ENCODE measurements at places on chromosomes 6 and 20.

- H3K27ac ChIP-seq = no peak overlapping the region
- peaks cover 3% of the 10 kb centered on the region for H3K27me3 ChIP-seq
Observed at GRCh38 chr6:34125939-34126338, 19.9 kb downstream of the GRM4 start.

GRCh38 chr6:32387589-32388340 is 16.1 kb upstream of the TSBP1 start:
- H3K27ac ChIP-seq = no peak overlapping the region
- no peak for DNase-seq
- H3K4me3 ChIP-seq = no peak overlapping the region
- H3K36me3 ChIP-seq = no peaks in the 10 kb centered on the region
- no peaks in the 10 kb centered on the region for H3K4me1 ChIP-seq

- H3K27me3 ChIP-seq = no peaks in the 10 kb centered on the region
- peaks cover 22% of the 10 kb centered on the region for H3K36me3 ChIP-seq
- H3K4me1 ChIP-seq = peaks cover 2% of the 10 kb centered on the region
- no peak for DNase-seq
Observed at GRCh38 chr6:100592929-100593328, 128.2 kb upstream of the SIM1 start.

GRCh38 chr20:3374296-3374695 is 33.2 kb downstream of the DNAAF9 start:
- H3K36me3 ChIP-seq = peaks cover 17% of the 10 kb centered on the region
- peaks cover 8% of the 10 kb centered on the region for H3K4me1 ChIP-seq
- H3K27ac ChIP-seq = no peak overlapping the region
- DNase-seq = no peak

- peaks cover 36% of the 10 kb centered on the region for H3K4me1 ChIP-seq
- H3K27ac ChIP-seq = peak overlapping the region; percentile 92
- peak overlapping the region; percentile 95 for H3K4me3 ChIP-seq
- H3K36me3 ChIP-seq = peaks cover 29% of the 10 kb centered on the region
- no peaks in the 10 kb centered on the region for H3K27me3 ChIP-seq
Observed at GRCh38 chr6:82246370-82246769, 1.2 kb downstream of the IBTK start.

- H3K27me3 ChIP-seq = no peaks in the 10 kb centered on the region
- peaks cover 18% of the 10 kb centered on the region for H3K36me3 ChIP-seq
- DNase-seq = no peak
- H3K4me1 ChIP-seq = peaks cover 10% of the 10 kb centered on the region
Observed at GRCh38 chr6:106214531-106214930, 111.0 kb downstream of the ATG5 start.

DNA sequence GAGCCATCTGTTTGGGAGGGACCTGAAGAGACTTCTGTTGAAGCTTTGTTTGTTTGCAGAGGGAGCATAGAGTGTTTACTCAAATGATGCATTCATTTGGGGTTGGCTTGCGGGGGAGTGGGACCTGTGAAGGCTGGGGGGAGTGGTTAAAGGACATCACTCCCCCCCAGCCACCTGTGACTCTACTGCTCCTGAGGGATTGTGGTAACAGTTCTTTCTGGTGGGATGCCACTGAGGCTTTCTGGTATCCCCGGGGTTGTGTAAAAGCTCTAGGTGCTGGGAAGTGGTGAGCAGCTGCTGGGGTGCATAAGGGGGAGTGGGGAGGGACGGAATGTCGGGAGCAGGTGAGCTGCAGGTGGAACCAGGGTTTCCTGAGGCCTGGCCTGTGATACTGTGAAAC is 239.2 kb upstream of the QKI start:
- no peak overlapping the region for H3K27ac ChIP-seq
- no peaks in the 10 kb centered on the region for H3K4me1 ChIP-seq
- no peaks in the 10 kb centered on the region for H3K36me3 ChIP-seq
- no peak overlapping the region for H3K4me3 ChIP-seq
- no peaks in the 10 kb centered on the region for H3K27me3 ChIP-seq

DNA sequence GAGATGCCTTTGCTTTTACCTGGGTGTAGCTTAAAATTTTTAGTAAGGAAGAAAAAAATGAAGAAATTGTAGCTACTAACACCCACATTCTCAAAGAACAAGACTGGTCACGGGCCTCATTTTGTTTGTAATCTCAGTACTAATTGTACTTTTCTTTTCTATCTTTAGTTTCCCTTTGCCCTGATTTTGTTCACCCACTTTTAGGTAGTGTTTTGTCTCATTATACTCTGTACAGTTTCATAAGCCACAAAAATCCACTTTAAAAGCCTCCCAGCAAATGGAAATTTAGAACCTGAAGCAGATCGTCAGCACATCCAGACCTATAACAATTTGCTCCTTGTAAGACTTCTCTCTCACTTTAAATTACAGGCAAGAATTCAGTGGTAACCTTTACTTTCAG is 43.3 kb downstream of the TP53INP2 start:
- no peak overlapping the region for H3K4me3 ChIP-seq
- H3K27ac ChIP-seq = no peak overlapping the region
- H3K4me1 ChIP-seq = peaks cover 6% of the 10 kb centered on the region
- no peaks in the 10 kb centered on the region for H3K27me3 ChIP-seq
- DNase-seq = no peak
- H3K36me3 ChIP-seq = peaks cover 39% of the 10 kb centered on the region

GRCh38 chr6:16004934-16005679 is 123.8 kb upstream of the MYLIP start:
- H3K4me1 ChIP-seq = no peaks in the 10 kb centered on the region
- H3K36me3 ChIP-seq = no peaks in the 10 kb centered on the region
- peaks cover 15% of the 10 kb centered on the region for H3K27me3 ChIP-seq
- H3K4me3 ChIP-seq = no peak overlapping the region

DNA sequence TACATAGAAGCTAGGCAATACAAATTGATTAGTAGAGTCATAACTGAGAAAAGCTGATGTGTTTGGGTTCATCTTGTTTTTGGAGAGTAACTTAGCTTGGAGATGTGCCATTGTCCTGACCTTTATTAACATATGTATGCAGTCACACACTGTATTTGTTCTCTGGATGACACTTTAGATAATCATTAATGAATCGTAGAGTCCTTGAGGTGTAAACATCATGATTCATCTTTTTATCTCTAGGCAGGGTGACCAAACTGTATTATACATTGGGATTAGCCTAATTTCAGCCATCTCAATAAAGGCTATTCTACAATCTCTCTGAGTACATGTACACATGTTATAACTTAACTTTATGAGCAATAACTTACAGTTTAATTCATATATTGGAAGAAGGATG is 3.6 kb upstream of the MTCL3 start:
- H3K27ac ChIP-seq = no peak overlapping the region
- H3K4me3 ChIP-seq = no peak overlapping the region
- DNase-seq = no peak
- H3K4me1 ChIP-seq = peaks cover 18% of the 10 kb centered on the region

GRCh38 chr6:25312034-25312620 is 33.0 kb downstream of the CARMIL1 start:
- no peaks in the 10 kb centered on the region for H3K27me3 ChIP-seq
- peaks cover 12% of the 10 kb centered on the region for H3K4me1 ChIP-seq
- no peaks in the 10 kb centered on the region for H3K36me3 ChIP-seq
- H3K4me3 ChIP-seq = no peak overlapping the region
- no peak overlapping the region for H3K27ac ChIP-seq
- DNase-seq = no peak

DNA sequence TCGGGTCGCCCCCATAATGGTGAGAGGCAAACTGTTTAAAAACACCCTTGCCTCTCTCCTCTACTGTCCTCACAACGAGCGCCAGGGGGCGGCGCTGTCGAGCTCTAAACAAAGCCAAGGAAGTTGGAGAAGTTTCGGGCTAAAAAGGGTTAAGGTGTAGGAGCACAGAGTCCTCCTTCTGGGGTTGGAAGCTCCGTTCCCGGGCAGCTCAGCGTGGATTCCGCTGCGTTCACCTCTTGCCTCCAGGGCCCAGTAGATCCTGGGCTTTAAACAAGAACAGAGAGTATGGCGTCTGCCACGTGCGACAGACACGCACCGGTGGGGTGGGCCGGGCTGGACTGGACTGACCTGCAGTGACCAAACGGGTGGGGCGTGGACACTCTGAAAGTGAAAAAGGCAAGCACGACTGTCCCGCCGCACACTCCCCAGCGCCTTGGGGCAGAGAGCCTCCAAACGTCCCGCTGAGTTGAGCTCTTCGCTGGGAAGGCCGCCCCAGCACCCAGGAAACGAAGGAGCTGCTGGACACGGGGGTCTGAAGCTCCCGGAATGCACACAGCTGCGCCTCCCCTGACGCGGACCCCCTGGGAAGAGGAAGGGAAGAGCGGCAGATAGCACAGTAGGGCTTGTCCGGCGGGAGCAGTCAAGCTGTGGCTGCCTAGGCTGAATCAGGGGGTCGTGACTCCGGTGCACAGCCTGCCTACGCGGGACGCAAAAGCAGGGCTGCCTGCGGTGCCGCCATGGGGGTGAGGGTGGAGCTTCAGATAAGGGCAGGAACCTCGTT is 1.6 kb upstream of the THBD start:
- H3K27ac ChIP-seq = no peak overlapping the region
- peaks cover 2% of the 10 kb centered on the region for H3K36me3 ChIP-seq
- H3K27me3 ChIP-seq = peaks cover 58% of the 10 kb centered on the region
- H3K4me3 ChIP-seq = no peak overlapping the region

- H3K4me3 ChIP-seq = no peak overlapping the region
- H3K4me1 ChIP-seq = no peaks in the 10 kb centered on the region
- peaks cover 27% of the 10 kb centered on the region for H3K27me3 ChIP-seq
- H3K27ac ChIP-seq = no peak overlapping the region
- DNase-seq = no peak
Observed at GRCh38 chr6:32432050-32432450, 7.6 kb upstream of the HLA-DRA start.

DNA sequence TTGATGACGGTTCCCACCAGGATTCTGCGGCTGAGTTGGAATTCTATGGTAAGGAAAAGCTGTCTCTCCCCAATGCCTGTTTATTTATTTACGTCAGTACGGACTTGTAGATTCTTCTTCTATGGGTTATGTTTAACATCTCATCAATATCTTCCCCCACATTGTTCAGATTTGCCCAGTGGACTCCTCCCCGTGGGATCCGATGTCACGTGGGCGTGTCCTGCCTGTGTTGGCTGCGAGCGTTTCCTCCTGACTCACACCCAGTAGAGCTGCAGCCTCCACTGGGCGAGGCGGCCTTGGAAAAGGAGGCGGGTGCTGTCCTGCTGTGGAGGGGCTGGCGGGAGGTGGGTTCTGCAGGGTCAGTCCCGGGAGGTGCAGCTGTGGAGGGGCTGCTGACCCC is 46.8 kb upstream of the SLCO4A1 start:
- no peak overlapping the region for H3K4me3 ChIP-seq
- H3K36me3 ChIP-seq = no peaks in the 10 kb centered on the region
- H3K27ac ChIP-seq = no peak overlapping the region
- H3K4me1 ChIP-seq = peaks cover 14% of the 10 kb centered on the region
- DNase-seq = no peak

- no peaks in the 10 kb centered on the region for H3K36me3 ChIP-seq
- H3K4me3 ChIP-seq = no peak overlapping the region
- H3K27ac ChIP-seq = no peak overlapping the region
Observed at GRCh38 chr6:145092554-145092953, 642.8 kb downstream of the EPM2A start.

DNA sequence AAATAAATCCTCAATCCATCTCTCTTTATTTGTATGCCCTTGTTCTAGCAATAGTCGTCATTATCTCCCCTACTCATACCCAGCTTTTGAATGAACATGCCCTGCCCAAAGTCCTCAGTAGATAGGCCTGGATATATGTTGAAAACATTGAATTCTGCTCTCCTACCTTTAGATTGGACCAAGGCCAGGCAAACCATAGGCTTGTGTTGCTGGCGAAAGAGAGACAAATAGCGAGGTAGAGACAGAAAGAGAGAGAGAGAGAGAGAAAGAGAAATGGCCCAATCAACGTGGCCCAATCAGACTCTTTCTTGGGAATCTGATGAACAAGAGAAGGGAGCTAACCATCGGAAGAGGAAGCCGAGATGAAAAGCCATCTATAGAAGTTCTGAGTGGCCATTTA is 45.2 kb downstream of the NEDD9 start:
- H3K27ac ChIP-seq = no peak overlapping the region
- H3K4me3 ChIP-seq = no peak overlapping the region

- H3K4me3 ChIP-seq = no peak overlapping the region
- H3K36me3 ChIP-seq = peaks cover 41% of the 10 kb centered on the region
- H3K4me1 ChIP-seq = peaks cover 29% of the 10 kb centered on the region
- no peak for DNase-seq
Observed at GRCh38 chr20:32404017-32404416, 45.9 kb downstream of the ASXL1 start.

DNA sequence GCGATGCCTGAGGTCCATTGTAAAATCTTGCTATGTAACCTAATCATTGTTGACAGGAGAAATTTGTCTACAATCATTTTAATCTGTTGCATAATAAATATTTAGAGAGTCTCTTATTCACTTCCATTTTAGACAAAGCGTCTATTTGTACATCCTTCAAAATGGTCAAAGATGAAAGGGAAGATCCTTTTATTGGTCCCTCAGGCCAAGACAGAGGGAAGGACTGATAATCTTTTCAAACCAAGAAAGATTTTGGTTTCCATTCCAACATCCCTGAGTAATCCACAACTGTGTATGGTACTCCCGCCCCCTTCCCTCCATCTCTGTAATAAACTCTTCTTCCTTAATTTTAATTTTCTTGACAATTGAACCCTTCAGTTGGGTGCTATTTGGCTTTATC is 111.6 kb upstream of the SCP2D1 start:
- H3K4me3 ChIP-seq = no peak overlapping the region
- no peak for DNase-seq
- H3K27me3 ChIP-seq = no peaks in the 10 kb centered on the region
- peaks cover 6% of the 10 kb centered on the region for H3K4me1 ChIP-seq
- H3K36me3 ChIP-seq = no peaks in the 10 kb centered on the region

- peaks cover 13% of the 10 kb centered on the region for H3K27me3 ChIP-seq
- H3K27ac ChIP-seq = no peak overlapping the region
- DNase-seq = no peak
Observed at GRCh38 chr6:13834790-13835189, 20.4 kb upstream of the MCUR1 start.

DNA sequence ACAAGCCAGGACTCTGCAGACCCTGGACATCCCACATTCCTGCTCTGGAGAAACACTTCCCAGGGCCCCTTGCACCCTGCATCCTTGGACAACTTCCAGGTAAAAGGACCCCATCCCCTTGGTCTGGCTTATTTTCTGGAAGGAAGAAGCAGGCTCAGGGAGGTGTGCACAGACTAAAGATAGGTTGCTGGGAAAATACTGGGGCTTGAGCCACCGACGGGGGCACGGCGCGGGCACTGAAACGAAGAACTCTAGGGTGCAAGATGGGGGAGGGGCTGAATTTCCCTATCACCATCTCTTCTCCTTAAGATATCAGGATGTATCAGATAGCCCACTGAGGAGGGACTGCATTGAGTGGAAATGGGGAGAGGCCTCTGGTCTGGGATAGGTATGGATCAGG is 805 bp downstream of the FRS3 start:
- peak overlapping the region; percentile 65 for H3K27ac ChIP-seq
- peak overlapping the region; percentile 87 for H3K4me3 ChIP-seq
- H3K36me3 ChIP-seq = peaks cover 7% of the 10 kb centered on the region
- DNase-seq = no peak

GRCh38 chr6:68128211-68128610 is 506.9 kb upstream of the ADGRB3 start:
- H3K36me3 ChIP-seq = no peaks in the 10 kb centered on the region
- H3K4me1 ChIP-seq = no peaks in the 10 kb centered on the region
- no peak overlapping the region for H3K27ac ChIP-seq
- H3K27me3 ChIP-seq = no peaks in the 10 kb centered on the region
- no peak for DNase-seq
- no peak overlapping the region for H3K4me3 ChIP-seq

- no peak overlapping the region for H3K27ac ChIP-seq
- no peaks in the 10 kb centered on the region for H3K27me3 ChIP-seq
- no peaks in the 10 kb centered on the region for H3K4me1 ChIP-seq
- DNase-seq = no peak
- H3K4me3 ChIP-seq = no peak overlapping the region
- no peaks in the 10 kb centered on the region for H3K36me3 ChIP-seq
Observed at GRCh38 chr6:132062626-132063025, 111.5 kb upstream of the CCN2 start.
